CD4-positive, alpha-beta T cell (primary cell): ENCODE measurements at places on chromosomes 7 and 10.

DNA sequence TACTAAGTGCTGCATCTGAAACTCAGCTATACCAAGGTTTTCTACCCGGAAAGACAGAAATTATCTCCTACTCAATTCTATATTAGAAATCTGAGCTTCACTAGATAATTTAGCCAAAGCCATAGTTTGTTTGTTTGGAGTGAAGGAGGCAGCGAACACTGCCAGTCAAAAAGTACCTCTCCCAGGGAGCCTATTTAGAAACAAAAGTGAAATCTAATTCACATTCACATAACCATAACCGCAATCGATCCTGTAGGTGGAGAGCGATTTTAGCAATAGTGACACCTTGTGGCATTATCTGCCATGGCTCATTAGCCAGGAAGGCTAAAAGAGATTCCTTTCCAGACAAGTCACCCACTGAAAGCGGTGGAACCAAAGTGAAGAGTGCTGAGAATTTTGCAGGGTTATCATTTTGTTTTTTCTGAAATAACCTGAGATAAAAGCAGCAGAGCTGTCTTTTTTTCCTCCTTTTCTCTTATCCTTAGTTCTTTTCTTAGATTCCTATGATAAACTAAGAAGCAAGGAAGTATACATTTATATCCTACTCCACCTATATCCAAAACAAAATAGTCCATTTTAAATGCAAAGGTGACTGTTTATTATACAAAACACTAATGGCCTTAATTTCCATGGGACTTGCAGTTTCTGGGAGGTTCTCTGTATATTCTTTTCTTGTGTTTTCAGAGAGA lies 83.7 kb upstream of the BET1 start:
- DNase-seq: no peak

DNA sequence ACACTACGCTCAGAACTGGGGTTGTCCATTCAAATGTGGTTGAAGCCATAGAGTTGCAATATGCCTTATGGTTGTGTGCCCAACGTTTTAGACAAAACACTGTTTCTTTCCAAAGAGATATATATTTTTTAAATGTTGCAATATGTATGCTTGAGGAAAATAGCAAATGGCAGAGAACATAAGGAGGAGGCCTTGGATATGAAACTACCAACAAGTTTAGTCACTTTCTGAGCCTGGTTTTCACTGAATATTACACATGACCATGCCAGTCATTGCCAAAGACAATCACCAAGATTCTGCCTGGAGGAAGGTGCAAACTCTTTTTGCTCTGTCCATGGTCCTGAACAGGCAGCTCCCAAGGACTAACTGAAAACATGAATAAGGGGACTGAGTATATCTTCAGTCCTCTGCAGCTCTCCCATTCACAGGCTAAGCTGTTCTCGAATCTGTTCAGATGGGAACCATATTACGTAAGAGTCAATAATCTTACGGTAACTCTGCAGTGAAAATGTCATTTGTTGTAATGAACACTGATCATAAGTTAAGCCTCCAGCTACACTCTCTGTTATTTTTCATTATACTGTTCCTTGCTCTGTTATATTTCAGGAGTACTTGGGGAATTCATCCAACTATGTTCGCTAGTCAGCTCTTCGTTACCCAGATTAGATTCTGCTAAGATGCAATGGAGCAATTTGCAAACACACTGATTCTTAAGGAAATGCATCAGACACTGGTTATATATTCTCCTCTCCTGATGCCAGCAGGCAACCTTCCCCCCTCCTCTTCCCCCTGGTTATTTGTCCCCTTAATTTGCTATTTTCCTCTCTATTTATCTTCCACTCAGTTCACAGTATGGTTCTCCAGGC lies 90.7 kb upstream of the C1QL3 start:
- DNase-seq: no peak

- no peak for DNase-seq
Measured at GRCh38 chr7:16046041-16046440, 359.6 kb upstream of the MEOX2 start.

DNA sequence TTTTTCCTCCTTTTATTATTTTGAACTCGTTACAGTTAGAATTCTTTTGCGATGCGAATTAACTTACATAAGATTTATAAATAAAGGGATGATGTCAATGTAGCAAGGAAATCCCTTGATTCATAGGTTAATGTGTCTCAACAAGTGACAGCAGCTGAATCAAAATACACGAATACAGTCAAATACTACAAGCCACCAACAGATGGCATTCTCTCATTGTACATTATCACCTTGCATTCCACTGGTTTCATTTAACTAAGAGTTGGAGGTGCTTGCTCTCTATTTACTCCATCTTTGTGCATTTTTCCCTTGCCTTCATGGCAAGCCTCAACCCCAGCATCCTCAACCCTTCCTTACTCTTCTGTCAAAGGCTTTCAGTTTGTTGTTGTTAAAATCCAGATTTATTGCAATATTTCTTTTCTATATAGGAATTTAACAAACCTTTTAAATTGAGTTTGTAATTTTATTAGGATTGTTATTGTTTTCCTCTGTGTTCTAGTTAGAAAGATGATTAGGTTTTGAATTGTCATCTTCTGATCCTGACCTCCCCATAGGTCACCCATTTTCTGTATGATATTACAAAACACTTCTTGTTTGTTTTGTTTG lies 78.3 kb downstream of the SLC25A40 start:
- no peak for DNase-seq

- DNase-seq: no peak
Measured at GRCh38 chr10:6423413-6424170, 156.5 kb downstream of the PRKCQ start.

DNA sequence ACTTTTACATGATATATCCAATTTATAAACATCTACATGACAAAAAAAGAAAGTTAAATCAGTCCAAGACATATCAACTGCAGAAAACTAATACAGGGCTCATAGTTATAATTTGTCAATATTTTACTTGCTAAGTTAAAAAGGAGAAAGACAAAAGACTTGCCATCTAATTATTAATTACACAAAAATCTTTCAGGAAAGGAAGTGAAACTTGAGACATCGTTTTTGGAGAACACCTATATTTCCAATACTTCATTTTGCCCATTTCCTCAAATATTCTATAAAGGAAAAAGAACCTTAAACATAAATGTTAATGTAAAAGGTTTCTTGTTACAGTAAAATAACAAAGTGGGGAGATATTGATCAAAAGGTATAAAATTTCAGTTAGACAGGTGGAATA lies 148.7 kb downstream of the CACNA2D1 start:
- no peak for DNase-seq
